NCI-H69 (cell line): ENCODE measurements at places on chromosomes 2 and 18.
A peak's percentile ranks its signal among the peaks of the same experiment; 100 is the strongest.

DNA sequence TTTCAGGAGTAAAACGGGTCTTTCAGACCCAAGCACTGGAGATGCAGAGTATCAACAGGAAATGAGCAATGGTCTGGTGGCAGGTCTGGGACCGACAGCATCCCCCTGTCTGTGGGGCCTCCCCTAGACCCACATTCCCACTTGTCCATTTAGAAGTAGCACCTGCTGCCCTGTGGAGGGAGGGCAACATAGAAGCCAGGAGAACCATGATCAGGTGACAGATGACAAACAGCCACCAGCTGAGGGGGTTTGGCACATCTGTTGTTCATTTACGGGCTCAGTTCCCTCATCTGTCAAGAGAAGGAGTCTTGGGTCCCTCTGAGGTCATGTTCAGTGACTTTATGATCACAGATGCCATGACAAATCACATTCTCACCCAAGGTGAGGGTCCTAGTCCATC, 77.9 kb upstream of the SLC66A3 start:
- DNase-seq, result no peak

- peak; percentile 55 for DNase-seq
These were observed 14.7 kb upstream of the EML6 start for GRCh38 chr2:54708584-54709335.

- DNase-seq, result no peak
These were observed 855.8 kb upstream of the FANCL start for GRCh38 chr2:59096973-59097372.

GRCh38 chr18:79818036-79818435, 20.3 kb downstream of the KCNG2 start:
- DNase-seq, result no peak

GRCh38 chr2:129334696-129335410, 644.6 kb upstream of the RAB6C start:
- no peak for DNase-seq

- no peak for DNase-seq
These were observed 51.4 kb upstream of the ZNF516 start for GRCh38 chr18:76546436-76546835.

DNA sequence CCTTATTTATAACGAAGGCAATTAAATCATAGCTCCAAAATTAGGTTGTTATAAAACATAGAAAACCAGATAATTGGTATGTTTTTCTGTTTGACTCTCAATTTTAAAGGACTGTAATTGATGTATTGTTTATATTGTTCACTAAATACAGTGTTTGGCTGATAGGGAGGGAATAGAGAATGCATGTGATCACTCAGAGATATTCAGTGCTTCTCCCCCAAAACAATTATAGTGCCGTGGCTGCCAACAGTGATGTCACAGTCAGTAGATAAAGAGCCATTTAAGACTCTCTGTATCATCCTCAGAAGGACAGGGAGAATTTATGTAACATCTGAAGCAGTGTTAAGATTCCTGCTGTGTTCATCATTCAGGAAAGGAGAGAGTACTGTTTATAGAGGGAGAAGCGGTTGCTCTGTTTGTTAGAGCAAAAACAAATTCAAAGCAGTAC, 69.6 kb downstream of the PHLPP1 start:
- peak; percentile 87 for DNase-seq

DNA sequence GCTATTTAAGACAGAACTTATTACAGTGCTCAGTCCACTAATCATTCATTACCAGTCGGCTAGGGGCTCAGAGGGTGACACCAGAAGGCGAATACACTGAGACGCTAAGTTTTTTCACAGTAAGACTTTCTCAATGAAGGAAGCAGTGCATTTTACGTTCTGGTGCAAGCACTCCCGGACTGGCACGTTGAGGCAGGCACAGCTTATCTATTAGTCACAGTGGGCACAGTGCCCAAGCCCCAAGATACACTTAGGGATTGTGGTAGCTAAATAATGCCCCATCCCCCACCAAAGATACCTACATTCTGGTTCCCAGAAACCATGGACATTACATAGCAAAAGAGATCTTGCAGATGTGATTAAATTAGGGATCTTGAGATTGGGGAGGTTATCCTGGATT, 32.6 kb upstream of the BCL11A start:
- no peak for DNase-seq

DNA sequence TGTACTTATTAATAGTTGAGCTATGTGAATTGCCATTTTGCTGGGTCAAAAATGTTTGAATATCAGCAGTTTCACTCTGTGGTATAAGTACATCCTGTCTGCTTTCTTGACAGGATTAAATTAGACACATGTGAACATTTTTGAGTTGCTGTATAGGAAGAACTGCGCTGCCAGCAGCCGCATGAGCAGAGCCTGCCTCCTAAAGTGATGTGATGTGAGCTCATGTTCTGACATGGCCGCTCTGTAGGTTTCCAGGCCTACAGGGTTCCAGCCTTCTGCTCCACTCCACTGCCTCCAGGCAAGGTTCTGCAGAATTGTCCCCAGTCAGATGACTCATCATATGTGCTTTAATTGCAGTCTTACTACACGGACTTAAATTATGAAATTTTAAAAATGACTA, 119.7 kb upstream of the NFATC1 start:
- peak; percentile 54 for DNase-seq

DNA sequence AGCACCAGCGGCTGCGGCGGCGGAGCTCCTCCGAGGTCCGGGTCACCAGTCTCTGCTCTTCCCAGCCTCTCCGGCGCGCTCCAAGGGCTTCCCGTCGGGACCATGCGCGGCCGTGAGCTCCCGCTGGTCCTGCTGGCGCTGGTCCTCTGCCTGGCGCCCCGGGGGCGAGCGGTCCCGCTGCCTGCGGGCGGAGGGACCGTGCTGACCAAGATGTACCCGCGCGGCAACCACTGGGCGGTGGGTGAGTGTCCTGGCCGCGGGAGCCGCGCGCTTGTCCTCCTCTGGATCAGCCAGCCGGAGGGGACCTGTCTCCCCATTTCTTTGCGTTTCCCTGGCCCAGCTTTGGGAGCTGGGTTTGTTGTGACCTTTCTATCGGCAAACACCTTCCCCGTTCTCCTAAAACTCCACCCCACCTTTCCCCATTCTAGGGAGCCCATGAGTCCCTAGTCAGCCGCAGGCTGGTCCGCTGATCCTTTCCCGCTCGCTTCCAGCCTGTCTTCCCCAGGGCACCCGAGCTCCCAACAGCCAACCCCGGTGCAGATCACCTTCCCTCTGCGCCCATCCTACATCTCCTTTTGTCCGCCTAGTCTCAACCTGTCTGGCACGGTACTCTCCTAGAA, 316 bp downstream of the GRP start:
- DNase-seq, result peak; percentile 87

GRCh38 chr2:232795920-232796319, 19.6 kb upstream of the KCNJ13 start:
- DNase-seq, result no peak

GRCh38 chr2:16608661-16609643, 56.7 kb downstream of the CYRIA start:
- DNase-seq, result peak; percentile 77

DNA sequence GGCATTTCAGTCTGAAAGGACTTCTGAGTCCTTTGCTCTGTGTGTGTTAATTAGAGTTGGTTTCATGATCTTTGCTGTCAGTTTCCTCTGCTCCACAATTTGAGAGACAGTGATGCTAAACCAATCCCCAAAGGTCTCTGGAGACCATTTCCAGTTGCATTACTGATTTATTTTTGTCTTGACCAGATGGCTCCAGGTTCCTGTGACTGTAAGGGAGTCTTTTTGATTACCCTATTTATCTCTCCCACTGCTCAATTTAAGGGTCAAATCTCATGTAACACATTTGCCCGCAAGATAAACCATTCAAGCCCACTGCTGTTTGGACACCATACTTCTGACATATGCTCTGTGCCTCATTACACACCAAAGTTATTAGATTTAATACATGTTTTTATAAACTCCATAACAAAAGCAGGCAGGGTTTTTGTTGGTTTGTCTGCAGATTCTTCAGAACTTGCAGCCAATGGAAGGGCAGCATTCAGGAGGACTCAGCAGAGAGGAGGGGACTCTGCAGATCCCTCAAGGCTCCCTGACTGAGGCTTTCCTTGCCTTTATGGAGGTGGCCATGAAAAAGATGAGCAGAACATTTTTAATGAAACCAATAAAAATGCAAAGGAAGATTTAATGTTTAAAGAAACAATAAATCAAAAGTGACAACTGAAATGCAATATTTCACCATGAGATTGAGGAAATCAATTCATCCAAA, 889.3 kb upstream of the CELF4 start:
- peak; percentile 99 for DNase-seq

GRCh38 chr2:182597570-182598295, 118.3 kb upstream of the DNAJC10 start:
- DNase-seq, result no peak

- no peak for DNase-seq
These were observed 233.7 kb downstream of the DSEL start for GRCh38 chr18:67282796-67283195.

DNA sequence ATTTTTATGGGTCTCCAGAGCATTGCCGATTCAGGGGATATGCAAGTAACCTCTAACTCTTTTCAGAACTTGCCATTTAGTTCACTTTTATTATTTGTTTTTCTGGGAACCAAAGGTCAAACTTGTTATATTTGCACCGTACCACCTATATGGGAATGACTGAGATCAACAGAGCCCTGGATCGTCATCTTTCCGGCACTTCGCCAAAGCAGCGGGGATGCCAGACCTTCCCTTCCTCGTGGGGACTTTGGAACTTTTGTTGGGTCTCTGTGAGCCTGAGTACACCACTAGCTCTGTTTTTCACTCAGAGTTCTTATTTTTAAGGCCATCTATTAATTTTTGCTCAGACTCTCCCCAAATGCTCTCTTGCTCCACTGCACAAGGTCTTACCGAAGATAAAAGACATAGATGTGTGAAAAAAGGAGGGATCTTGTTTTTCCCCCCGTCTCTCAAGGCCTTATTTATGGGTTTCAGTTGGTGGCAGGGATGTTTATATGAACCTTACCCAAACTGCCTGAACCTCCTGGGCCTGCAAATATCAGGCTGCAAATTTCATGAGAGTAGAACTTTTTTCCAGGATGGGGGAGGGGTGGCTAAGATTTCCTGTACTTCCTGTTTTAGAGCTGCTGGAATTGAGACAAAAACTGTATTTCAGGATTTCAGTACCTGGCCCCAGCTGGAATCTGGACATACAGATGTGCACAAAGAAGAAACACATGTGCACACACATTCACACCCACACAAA, 350.3 kb downstream of the HRH4 start:
- DNase-seq, result no peak

DNA sequence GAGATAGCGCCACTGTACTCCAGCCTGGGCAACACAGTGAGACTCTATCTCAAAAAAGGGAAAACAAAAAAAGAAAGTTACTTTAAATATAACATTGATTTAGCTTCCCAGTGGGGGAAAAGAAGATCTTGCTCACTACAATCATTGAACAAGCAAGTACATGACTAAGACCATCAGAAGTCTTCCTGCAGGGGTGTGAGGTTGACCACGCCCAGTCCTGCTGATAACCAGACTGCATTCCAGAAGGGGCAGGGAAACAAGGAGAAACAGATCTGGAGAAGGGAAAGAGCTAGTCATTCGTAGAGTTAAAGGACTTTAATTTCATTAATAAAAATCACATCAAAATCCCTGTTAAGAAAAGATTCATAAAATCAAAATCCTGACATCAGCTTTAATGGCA, 77.5 kb downstream of the EPHA4 start:
- no peak for DNase-seq

- peak; percentile 82 for DNase-seq
These were observed 1.1 kb upstream of the SEH1L start for GRCh38 chr18:12946549-12947284.

DNA sequence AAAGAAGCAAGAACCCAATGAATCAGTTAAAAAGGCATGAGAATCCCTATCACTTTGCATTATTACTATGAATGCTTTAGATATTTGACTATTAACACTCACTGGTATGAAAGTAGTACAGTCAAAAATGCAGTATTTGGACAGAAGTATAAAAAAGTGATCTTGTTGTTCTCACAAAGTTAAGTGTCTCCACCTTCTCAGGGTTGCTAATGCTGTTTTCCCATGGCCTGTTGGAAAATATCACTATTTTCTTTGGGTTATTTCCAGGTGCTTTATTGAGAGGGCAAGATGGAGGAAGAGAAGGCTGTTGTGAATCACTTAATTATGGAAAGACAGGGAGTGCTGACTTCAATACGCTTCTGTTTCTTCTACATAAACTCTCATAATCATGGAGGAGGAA, 13.6 kb upstream of the CREB1 start:
- DNase-seq, result no peak

- no peak for DNase-seq
These were observed 2.9 kb downstream of the TBR1 start for GRCh38 chr2:161418715-161419637.

DNA sequence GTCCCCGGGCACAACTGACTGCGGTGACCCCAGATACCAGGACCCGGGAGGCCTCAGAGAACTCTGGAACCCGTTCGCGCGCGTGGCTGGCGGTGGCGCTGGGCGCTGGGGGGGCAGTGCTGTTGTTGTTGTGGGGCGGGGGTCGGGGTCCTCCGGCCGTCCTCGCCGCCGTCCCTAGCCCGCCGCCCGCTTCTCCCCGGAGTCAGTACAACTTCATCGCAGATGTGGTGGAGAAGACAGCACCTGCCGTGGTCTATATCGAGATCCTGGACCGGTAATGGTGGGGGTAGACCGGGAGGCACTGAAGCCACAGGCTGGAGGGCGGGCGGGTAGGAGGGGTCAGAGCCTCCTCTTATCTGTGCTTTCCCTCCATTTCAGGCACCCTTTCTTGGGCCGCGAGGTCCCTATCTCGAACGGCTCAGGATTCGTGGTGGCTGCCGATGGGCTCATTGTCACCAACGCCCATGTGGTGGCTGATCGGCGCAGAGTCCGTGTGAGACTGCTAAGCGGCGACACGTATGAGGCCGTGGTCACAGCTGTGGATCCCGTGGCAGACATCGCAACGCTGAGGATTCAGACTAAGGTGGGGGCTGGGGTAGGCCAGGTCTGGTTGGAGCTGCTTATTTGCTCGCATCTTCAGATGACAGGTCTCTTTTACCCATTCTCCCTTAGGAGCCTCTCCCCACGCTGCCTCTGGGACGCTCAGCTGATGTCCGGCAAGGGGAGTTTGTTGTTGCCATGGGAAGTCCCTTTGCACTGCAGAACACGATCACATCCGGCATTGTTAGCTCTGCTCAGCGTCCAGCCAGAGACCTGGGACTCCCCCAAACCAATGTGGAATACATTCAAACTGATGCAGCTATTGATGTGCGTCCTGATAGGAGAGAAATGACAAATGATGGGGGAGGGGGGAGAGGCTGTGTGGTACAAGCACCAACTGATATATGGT, 780 bp downstream of the HTRA2 start:
- DNase-seq, result peak; percentile 34

GRCh38 chr2:130319536-130319935, 23.2 kb upstream of the IMP4 start:
- no peak for DNase-seq

GRCh38 chr2:1654696-1655374, 89.5 kb downstream of the PXDN start:
- no peak for DNase-seq

- DNase-seq, result no peak
These were observed 236.8 kb downstream of the SETBP1 start for GRCh38 chr18:44917216-44918141.

DNA sequence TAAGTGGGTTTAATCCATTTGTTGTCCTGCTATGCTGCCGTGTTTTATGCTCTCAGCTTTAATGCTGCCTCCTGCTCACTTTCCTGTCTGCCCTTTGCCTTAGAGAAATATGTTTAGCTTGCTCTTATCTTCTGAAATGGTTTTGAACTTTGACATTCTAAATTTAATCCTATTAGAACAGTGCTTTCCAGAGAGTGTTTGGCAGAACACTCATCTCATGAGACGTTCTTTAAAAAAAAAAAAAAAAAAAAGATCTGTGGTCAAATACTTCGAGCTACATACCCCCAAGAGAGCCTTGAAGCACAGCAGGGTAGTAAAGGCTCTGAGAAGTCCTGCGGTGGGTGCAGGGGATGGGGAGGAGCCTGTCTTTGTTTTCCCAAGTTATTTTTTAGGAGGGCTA, 161.3 kb downstream of the SPP2 start:
- DNase-seq, result no peak
